ENCODE measurements at places on chromosomes 1 and 21.

DNA sequence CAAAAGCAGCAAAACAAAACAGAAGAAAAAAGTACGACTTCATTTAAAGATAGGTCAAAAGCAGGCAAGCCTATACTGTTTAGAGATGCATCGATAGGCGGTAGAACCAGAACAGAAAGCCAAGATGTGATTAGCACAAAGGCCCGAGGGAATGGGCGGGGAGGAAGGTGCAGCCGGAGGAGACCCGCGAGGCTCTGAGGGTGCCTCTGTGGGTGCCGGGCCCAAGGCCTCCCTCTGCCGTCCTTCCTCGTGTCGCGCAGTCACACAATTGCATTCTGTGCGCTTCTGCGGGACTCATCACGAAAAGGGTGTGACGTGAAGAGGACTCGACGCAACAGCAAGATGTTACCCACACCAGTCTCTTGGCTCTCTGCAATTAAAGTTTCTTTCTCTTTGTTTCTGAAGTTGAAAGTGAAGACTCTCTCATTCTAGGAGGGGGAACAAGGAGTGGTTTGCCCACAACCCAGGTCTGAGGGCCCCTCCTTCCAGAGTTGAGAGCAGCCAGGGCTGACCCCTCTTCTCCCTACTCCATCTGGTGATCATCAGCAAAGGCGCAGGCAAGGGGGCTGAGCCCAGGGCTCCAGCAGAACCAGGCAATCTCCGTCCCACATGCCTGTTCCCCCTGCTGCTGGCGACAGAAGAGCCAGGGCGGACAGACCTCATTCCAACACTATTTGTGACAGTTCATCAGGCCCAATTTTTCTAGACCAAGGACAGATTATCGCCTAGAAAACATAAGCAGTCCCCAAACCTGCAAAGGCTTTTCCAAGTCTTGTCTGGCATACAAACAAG lies 41.0 kb downstream of the NPHP4 start:
- DNase-seq, result no peak

- no peak for DNase-seq
These were observed 242.5 kb downstream of the RERE start for GRCh38 chr1:8574985-8575384.

DNA sequence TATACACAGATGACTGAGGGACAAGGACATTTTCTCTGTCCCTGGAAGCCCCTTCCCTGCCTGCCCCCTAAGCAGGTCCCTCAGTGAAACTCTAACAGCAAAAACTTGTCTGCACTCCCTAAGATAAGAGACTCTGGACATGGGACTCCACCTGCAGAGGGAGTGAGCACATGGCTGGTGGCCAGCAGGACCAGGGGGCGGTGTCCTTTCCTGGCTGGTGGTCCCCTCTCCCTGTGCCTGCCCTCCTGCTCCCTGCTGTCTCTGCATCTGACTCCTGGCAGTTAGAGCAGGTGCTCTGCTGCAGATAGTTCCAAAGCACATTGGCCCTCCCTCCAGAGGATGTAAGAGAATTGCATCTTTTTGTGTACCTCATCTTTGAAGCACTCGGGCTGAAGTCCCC lies 215.5 kb downstream of the GRIK3 start:
- no peak for DNase-seq

GRCh38 chr1:27357281-27358037 lies 9.3 kb downstream of the MAP3K6 start:
- DNase-seq, result peak; percentile 70

- no peak for DNase-seq
These were observed 113.9 kb upstream of the BACE2 start for GRCh38 chr21:41054018-41054578.

DNA sequence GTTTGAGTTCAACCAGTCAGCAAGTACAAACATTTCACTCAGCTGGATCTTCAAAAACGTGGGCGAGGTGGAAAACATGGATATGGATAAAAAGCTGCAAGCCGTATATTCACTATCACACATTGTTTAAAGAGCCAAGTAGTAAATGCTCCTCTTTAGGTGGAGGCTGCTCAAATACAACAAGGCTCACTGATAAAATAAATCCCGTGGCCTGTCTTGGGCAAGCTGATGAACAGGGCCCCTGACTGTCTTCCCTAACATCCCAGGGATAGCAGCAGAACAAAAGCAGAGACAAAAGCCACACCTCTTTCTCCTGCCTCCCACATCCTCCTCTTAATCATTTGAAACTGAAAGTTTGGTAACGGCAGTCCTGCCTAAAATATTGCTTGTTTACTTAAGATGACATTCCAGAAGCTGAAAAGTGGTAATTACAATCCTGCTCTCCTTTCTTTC lies 357.7 kb downstream of the TTLL7 start:
- DNase-seq, result no peak

DNA sequence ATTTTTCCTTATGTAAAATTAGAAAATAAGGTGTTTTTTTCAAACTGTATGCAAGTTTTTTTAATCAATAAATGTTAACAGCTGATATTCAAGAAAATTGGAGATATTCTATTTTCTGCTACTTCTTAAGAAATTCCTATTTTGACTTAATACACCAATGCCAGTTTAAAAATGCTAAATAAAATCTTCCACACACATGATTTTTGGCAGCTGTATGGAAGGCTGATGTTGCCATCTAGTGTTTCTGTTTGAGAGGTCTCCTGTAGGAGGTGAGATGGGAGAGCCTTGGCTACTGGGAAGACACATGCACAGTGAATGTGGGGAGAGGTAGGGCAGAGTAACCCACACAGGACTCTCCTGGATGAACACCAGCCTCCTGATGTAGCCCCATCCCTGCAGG lies 29.2 kb upstream of the OR2B11 start:
- DNase-seq, result no peak

GRCh38 chr1:208577381-208577905 lies 333.3 kb upstream of the PLXNA2 start:
- DNase-seq, result no peak

DNA sequence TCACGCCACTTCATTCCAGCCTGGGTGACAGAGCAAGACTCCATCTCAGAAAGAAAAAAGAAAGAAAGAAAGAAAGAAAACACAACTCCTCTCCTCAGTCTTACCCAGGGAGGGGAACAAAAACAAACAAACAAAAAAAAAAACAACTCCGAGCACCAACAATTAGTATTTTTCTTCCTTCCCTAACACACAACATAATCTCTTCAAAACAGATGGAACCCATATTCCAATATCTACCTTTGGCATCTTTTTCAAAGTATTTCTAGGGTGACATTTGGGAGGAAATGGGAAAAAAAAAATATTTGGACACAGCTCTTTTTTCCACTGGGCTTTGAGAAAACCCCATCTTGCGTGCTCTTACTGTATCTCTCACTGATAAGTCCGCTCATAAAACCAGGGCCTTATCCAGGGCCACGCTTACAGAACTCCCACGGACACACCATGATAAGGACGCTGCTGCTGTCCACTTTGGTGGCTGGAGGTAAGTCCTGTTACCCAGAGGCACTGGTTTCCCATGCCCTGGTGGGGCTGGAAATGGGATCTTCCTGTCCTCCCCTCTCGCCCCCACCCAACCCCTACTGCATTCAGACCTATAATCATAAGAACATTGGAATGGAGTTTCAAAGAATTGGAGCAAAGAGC lies at the start of gene CELA2A:
Gene CELA2A (plus strand): TSS at position 420 of the 642 bp plus-strand sequence. CDS start 22 bp downstream, at position 442.
- no peak for DNase-seq

DNA sequence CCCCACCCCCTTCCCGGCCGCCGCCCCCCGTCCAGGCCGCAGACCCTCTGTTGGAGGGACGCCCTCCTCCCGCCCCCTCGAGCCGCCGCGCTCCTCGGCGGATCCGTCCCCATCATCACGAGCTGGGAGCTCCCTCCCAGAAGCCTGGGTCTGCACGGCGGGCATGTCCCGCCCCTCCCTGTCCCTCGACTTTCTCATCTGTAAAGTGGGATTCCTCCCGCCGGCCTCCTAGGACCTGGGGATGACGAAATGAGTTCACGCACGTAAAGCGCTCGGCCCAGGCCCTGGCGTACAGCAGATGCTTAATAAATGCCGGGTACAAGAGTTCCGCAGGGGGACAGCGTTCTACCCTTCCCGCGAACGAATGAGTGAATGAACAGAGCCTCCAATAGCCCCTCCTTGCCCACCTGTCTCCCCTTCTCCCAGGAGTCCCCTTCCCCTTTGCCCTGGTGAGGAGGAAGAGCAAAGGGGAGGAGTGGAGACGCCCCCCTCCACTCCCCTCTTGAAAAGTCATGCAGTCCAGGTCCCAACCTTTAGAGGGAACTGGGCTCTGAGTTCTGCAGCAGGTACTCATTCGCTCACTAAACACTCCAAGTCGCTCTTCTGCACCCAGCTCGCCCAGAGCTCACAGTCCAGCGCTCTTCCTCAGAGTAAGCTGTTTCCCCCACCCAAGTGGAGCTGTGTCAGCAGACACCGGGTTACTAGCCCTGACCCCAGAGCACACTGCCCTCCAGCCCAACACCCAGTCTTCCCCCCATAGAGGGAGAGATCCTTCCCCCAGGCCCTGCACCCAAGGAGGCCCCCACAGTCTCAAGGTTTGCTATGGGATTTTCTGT lies 16.8 kb downstream of the RAP1GAP start:
- no peak for DNase-seq

GRCh38 chr1:192639607-192640368 lies 3.8 kb downstream of the RGS13 start:
- no peak for DNase-seq

- no peak for DNase-seq
These were observed 10.0 kb upstream of the C1orf115 start for GRCh38 chr1:220680085-220680687.

DNA sequence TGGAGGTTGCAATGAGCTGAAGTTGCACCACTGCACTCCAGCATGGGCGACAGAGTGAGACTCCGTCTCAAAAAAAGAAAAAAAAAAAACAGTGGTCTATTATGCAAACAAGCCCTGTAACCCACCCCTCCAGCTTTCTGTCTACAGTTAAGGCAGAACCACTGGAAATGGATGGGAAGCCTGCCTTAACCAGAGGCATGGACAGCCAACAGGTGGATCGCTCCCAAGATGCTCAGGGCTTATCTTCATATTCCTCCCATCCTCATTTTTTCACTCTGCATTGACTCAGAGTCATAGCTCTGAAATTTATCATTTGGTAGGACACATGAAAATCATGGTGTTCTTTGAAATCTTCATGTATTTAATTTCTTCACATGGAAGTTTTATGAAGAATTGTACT lies 8.7 kb downstream of the MTFR1L start:
- DNase-seq, result no peak

- DNase-seq, result no peak
These were observed 4.6 kb downstream of the POFUT2 start for GRCh38 chr21:45283035-45283610.

GRCh38 chr1:219120624-219121544 lies 52.8 kb upstream of the LYPLAL1 start:
- DNase-seq, result no peak

DNA sequence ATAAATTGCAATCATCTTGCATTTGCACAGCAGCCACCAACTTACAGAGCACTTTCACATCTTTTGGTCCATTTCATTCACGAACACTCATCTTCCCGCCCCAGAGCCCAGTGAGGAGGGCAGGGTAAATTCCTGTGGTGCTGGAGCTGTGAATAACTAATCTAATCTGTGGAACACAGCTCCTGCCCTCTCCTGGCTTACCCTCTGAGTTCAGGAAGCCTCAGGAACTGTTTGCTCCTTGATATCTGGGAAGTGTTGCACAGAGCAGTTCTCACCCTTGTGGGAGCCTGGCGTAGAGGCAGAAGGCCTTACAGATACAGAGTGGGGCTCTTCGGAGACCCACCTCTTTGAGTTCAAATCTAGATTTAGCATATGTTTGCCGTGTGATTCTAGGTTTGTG lies 11.6 kb upstream of the RD3 start:
- DNase-seq, result no peak

- DNase-seq, result no peak
These were observed 47.9 kb downstream of the NPHP4 start for GRCh38 chr1:5944154-5944842.

DNA sequence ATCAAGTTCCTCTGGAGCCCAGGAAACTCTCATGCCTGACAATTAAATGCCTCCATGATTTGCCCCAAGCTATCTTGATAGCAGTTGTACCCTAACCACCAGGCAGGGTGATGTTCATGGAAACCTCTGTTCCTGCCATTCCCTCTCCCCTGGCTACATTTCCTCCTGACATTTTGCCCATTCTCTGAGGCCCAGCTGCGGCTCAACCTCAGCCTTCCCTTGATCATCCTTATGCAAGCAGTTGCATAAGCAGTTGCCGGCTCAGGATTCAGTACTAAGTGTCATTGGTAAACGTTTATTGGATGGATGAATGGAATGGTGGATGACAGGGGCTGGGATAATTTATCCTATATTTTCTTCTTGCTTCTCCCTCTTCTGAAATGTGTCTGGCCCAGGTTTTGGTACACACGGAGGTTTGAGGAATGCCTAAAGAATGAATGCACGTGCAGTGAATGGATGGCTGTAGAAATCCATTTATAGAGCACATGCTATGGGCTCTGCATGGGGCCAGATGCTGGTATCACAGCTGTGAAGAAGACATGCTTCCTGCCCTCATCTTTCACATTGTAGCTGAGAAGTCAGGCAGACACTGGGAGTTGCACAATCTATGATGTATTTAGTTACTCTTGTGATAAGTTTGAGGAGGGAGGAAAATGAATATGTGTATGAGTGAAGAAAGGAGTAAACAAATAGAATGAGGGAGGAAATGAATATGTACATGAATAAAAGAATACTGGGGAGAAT lies 261.8 kb downstream of the FOXD2 start:
- DNase-seq, result no peak

- no peak for DNase-seq
These were observed 55.5 kb downstream of the PLPPR5 start for GRCh38 chr1:98949166-98949565.

DNA sequence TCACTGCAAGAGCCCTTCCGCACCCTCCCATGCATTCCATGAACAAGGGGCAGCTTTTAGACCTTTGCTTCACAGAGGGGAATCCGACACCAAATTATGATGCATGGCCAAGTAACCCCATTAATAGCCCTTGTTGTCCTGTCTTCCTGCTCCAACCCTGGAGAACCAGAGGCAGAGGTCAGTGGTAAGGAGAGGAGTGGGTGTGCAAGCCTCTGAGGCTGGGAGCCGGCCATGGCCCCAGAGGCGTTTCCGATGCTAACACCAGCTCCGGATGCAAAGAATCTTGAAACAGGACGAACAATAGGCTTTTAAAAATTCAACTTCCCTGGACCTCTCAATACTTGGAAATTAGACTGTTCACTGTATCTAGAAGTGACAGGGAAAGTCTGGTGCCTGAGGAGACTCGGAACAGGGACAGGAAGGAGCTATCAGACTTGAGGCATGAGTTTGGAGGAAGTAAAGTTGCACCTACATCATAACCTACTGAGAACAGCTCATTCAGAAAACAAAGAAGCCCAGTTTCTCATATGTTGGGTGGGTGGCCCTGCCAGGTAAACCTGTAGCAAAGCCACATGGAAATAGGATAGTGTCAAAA lies 101.2 kb upstream of the ERG start:
- DNase-seq, result no peak

Data from stimulated activated naive CD4-positive, alpha-beta T cell treated with Interleukin-2 at 50 U/mL for 16 hours (primary cell).